HCEC 1CT (cell line): ENCODE measurements at places on chromosomes 7 and 10.

DNA sequence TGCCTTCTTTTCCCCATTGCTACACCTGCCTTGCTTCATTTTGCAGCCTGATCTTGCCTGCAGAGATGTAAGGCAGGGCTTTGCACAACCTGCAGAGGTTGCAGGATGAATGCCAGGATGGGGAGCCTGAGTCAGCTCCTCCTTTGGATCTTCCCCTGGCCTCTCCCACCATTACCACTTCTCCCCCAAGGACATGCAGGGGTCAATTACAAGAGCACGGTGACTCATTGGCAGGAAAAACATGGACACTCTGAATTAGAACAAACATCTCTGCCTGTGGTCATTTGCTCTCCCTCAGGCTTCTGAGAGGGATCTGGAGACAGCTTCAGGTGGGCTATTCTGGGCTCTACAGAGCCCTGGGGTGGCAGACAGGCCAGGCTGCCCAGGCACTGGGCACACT is 89.2 kb downstream of the HERPUD2 start:
- DNase-seq, result peak; percentile 75

DNA sequence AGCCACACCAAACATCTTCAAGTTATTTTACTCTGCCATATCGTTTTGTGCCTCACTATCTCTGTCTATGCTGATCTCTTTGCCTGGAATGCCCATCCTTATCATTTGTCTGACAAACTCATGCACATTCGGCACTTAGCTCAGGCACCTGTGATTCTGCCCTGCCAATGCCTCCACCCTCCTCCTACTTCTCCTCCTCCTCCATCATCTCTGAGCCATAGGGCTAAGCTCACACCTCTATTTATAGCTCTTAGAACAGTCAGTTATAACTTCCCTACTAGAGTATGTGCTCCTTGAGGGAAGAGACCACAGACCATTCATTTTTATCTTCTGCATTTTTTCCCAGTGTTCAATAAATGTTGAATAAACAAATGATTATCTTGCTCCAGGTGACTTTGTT is 51.2 kb upstream of the CDK13 start:
- DNase-seq, result no peak

GRCh38 chr7:99791667-99792369 is 7.8 kb upstream of the CYP3A4 start:
- no peak for DNase-seq

- DNase-seq, result no peak
Observed at GRCh38 chr10:124711145-124711544, 33.0 kb downstream of the FAM53B start.

DNA sequence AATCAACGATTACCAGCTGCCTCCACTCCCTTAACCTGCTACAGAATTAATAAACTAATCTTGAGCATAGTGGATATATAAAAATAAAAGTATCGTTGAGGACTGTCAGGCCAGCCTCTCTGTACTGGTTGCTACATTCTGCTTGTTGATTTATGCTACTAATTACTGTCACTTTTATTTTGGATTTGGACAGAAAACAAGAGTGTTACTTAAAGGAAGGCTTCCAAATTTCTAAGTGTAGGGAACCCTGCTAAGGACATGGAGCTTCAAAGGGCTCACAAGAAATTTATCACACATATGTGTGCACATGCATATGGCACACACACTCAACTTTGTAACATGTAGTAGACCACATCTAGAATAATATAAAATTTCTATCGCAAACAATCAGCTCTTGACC is 141.2 kb upstream of the ANKRD1 start:
- no peak for DNase-seq

- no peak for DNase-seq
Observed at GRCh38 chr7:91114232-91114631, 150.0 kb upstream of the FZD1 start.

DNA sequence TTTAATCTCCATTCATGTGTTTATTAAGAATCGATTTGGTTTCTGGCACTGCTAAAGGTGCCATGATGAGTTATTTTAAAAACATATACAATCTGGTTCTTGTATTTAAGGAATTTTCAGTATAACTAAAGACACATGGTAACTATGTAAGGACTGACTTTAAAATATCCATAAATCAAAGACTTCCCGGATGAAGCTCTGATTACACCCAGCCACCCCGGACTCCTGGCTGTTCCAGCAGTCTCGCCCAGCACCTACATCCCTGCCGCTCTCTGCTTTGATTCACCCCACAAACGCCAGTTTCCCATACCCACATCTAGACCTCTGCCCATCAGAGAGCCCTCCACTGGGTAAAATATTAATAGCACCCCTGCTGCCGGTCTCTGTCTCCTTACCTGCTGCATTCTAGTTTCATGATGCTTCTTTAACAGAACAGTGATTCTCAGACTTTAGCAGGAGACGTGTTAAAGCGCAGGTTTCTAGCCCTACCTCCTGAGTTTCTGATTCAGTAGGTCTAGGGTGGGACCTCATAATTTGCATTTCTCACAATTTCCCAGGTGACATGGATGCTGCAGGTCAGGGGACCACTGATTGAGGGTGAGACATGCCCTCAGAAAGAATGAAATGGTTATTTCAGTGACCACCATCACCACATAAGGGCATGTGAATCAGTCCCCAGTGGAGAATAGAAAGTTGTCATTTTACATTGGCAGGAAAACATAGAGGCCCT is 185.7 kb downstream of the KIAA1217 start:
- DNase-seq, result no peak

GRCh38 chr7:51019891-51020870 is 237.5 kb upstream of the GRB10 start:
- DNase-seq, result peak; percentile 79
